ENCODE measurements at places on chromosomes 6 and 20.

GRCh38 chr20:63546256-63546955, 1.1 kb downstream of the SRMS start:
- no peak for DNase-seq

DNA sequence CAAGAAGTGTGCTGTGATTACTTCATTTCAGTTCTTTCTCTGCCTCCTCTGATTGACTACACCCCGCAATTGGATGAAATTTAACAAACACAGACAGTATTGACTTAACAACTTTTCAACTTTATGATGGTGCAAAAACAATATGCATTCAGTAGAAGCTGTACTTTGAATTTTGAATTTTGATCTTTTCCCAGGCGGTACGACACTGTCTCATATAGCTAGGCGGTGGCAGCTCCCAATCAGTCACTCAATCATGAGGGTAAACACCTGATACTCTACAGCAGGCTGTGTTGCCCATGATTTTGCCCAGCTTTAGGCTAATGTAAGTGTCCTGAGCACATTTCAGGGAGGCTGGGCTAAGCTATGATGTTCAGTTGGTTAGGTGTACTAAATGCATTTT, 47.6 kb upstream of the MYLIP start:
- DNase-seq: no peak

GRCh38 chr6:53857318-53858094, 62.7 kb downstream of the LRRC1 start:
- DNase-seq: no peak

GRCh38 chr20:24786111-24786495, 163.0 kb upstream of the CST7 start:
- no peak for DNase-seq

DNA sequence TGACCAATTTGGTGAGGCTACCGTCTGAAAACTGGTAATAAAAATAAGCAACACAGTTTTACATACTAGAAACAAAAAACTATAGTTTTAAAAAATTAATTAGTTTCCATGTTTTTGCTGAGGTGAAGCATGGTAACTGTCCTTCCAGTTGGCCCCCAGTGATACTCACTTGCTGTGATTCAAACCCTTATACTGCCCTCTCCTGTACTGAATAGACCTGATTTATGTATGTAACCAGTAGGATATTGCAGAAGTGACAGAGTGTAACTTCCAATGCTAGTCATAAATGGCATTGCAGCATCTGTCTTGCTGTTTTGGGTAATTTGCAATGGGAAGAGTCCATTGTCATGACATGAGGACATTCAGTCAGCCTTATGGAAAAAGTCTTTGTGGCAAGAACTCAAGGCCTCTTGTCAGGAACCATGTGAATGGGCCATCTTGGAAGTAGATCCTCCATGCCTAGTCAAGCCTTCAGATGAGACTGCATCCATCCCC, 8.9 kb upstream of the CHD6 start:
- no peak for DNase-seq

- no peak for DNase-seq
Measured at GRCh38 chr6:137259349-137259748, 40.2 kb upstream of the IFNGR1 start.

GRCh38 chr6:6857528-6857927, 250.2 kb upstream of the RREB1 start:
- no peak for DNase-seq

DNA sequence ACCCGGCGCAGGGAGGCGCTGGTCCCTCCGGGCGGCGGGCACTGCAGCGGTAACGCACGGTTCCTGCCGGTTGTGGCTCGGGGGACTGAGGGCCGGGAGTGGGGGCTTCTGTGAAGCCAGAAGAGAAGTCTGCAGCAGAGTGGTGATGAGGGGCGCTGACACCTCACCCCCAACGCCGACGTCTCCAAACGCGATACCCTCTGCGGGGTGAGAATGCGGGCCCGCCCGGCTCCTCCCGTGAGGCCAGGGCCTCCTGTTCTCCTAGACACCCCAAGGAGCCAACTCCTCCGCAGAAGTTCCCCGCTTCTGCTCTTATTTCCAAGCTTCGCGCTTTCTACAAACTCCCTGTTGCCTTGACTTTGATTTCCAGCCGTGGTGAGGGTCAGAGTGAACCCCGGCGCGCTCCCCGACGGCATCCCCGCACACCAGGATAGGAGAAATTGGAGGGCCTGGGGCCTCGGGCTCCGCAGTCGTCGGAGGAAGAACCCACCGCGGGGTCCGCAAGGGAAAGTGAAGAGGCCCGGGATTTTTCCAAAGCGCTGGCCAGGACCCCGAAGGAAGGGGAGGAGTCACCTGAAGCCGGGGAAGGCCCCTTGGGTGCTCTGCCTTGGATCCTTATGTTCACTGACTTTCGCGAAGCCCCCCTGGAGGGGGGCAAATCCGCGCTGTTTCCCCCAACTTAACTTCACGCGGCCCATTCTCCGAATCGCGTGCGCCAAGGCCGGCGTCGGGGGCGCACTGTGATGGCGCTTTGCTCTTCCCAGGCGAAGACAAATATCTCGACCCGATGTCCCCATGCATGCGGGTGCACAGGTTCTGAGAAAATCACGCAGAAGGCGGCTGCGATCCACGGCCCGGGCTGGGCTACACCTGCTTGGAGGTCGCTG, 3.1 kb upstream of the INSM1 start:
- no peak for DNase-seq

- no peak for DNase-seq
Measured at GRCh38 chr6:35311390-35312075, 13.9 kb downstream of the DEF6 start.

GRCh38 chr6:3288711-3289663, 30.2 kb downstream of the PSMG4 start:
- no peak for DNase-seq

- DNase-seq: no peak
Measured at GRCh38 chr6:170393807-170394399, 87.3 kb downstream of the FAM120B start.

DNA sequence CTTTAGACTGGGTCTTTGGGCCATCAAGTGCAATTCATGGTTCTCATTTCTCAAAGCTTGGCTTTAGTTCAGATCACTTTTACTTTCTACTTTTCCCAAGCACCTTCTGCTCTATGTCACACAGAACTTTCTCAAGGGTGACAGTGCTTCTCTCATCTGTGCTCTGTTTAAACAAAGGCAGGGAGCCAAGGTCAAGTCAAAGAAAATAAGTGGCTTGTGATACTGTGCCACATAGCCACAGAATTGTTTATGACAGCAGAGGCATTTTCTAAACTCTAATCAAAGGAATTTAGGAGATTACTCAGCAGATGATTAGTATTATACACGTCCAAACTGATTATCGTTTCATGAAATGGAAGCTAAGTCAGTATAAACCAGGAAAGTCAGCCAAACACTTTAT, 348.0 kb downstream of the HDGFL1 start:
- no peak for DNase-seq

DNA sequence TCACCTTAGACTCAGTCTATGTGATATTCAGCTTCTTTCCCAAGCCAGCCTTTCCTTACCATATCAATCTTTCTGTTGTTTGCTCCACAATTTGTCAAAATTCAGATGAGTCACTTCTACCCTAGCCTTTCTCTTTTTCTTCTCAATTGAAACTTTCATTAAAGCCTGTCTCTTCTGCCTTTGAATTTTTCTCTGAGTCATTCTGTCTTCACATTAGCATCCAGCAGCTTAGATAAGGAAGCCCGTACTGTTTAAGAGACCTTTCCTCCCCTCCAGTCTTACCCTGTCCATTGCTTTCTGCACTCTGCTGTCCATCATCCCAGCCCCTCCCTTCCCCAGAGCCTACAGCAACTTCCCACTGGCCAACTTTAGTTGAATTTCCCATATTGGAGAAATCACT, 34.9 kb upstream of the RALGAPA2 start:
- no peak for DNase-seq

- DNase-seq: no peak
Measured at GRCh38 chr6:167748458-167749379, 78.0 kb upstream of the AFDN start.

- DNase-seq: no peak
Measured at GRCh38 chr6:82365016-82365795, 1.6 kb downstream of the TPBG start.

DNA sequence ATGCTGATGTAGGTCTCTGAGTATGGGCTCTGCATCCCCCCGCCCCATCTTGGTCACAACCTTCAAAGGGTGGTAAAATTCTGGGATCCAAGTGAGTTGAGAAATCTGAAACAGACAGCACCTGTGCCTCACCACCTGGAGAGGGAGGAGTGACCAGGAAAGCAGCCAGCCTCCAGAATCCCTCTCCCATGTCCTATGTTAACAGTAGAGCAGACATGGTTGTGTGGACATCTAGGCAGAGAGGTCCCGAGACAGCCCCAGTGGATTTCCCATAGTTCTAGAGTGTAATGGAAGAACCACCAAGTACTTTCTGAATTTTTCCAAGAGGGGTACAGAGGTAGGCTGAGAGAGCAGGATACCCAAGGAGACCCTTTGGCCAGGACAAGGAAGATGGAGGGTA, 103.7 kb upstream of the ENPP5 start:
- no peak for DNase-seq

DNA sequence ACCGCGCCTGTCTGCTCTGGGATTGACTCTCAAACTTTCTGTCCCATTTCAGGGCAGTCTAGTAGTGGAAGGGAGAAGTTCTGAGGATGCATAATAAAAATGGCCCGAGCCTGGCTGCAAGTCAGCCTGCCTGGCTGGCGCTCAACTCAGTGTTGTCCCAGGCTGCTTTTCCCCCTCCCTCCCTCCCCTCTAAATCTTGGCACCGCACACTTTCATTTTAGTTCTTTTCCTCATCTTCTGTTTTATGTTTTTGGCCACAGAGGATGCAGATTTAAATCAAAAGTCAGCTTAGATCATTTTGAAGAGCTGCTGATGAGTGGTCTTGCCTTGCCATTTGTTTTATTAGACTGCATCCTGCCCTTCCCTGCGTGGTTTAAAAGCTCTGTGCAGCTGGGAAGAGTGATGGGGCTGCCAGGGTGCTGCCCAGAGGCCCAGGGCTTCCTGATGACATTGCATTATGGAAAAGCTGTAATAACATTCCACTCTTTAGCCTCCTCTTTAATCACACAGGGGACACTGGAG, 6.5 kb upstream of the UQCC2 start:
- no peak for DNase-seq

DNA sequence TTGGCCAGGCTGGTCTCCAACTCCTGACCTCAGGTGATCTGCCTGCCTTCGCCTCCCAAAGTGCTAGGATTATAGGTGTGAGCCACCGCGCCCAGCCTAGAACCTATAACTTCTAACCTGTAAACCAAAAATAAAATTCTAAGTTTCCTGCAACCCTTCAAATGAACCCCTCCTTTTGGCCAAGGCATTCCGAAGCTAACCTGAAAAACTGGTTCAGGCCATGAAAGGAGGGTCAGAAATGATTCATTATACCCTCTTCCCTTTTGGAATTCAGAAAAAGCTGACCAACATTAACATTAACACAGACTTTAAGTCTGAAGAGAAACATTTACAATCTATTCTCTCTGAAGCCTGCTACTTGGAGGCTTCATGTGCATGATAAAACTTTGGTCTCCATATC, 165.1 kb downstream of the TINAG start:
- DNase-seq: no peak

DNA sequence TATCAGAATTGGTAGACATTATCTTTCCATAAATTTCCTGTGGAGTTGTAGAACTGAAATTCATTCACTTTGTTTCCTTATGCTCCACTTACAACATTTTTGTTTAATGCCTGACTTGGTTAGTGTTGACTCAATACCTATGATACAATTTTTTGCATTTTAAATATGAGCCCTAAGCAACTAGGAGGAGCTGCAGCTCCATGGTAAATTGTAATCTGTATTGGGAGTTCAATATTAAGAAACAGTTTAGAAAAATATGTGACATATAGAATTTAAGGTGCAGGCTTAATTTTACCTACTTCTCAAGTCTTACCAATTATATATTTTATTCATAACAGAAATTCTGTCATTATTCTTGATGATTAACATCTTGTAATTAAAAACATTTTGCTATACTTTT, 868.3 kb downstream of the EYS start:
- DNase-seq: no peak

GRCh38 chr20:45322952-45323383, 14.9 kb upstream of the MATN4 start:
- no peak for DNase-seq

- no peak for DNase-seq
Measured at GRCh38 chr6:107115695-107116327, 496 bp upstream of the BEND3 start.
